ENCODE measurements at places on chromosomes 2 and 18. TPM values are rescaled to one million over a fixed set of nuclear protein-coding genes. Genes with fewer than 3 reads are reported as not detected.

DNA sequence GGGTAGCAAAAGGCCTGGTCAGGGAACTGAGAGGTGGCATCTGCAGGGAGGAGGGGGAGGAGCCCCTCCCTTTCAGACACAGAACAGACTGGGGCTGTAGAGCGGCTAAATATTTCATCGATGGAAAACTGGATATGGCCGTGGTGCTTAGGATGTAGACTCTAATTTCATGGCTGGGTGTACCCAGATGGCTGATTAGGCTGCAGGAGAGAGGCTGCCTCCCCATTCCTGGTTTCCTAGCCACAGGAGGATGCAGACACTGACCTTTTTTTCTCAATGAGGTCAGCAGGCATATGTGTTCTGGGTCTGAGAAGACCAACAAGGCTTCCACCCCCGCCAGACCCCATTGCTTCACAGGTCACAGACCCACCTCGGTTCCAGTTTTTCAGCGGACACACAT, 79.3 kb upstream of the STPG4 start:
- H3K36me3 ChIP-seq: no peaks in the 10 kb centered on the region
- H3K27me3 ChIP-seq: no peaks in the 10 kb centered on the region
- no peak for DNase-seq

CXCR1 gene
- not detected for total RNA-seq

- H3K36me3 ChIP-seq: no peaks in the 10 kb centered on the region
- no peak for DNase-seq
- no peak overlapping the region for H3K4me3 ChIP-seq
- no peak overlapping the region for H3K27ac ChIP-seq
- H3K4me1 ChIP-seq: no peaks in the 10 kb centered on the region
Measured at GRCh38 chr2:180819106-180819505, 161.3 kb upstream of the UBE2E3 start.

GRCh38 chr2:121266543-121267106, 18.4 kb downstream of the TFCP2L1 start:
- no peak for DNase-seq
- no peak overlapping the region for H3K4me3 ChIP-seq
- H3K36me3 ChIP-seq: no peaks in the 10 kb centered on the region
- H3K27ac ChIP-seq: no peak overlapping the region

- DNase-seq: no peak
- H3K4me1 ChIP-seq: no peaks in the 10 kb centered on the region
- no peaks in the 10 kb centered on the region for H3K36me3 ChIP-seq
- H3K27ac ChIP-seq: no peak overlapping the region
Measured at GRCh38 chr18:30969670-30970170, 72.8 kb downstream of the DSC3 start.

DNA sequence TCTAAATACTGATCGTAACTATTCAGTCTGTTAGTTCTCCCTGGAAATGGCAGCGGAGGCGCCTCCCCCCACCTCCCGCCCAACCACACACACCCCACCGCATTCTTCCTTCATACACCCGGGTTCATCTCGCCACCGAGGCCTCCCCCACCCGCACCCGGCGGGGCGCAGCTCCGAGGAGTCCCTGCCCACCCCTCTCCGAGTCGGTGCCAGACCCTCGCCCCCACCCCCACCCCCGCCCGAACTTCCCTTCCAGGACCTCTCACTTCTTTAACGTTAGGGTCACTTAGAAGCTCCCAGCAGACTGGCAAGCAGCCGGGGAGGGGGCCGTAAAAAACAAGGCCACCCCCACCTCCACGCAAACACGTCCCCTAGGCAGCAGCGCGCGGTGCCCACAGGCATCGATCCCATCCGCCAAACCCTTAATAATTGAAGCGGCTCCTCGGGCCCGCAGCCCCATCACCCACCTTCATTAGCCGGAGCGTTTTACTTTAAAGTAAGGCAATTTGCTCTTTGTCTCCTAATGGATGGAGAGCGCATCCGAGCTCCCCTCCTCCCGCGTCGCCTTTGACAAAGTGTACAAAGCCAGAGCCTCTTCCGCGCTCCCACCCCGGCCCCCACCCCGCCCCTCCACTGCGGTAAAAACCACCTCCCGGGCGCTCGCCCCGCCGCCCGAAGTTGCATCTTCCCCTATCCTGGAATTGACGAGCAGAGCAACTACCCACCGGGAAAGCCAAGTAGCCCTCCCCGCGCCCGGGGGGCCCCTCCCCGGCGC, 624 bp downstream of the ZNF516 start:
- no peak overlapping the region for H3K27ac ChIP-seq
- H3K27me3 ChIP-seq: peaks cover 61% of the 10 kb centered on the region
- peaks cover 33% of the 10 kb centered on the region for H3K4me1 ChIP-seq
- no peaks in the 10 kb centered on the region for H3K36me3 ChIP-seq
- DNase-seq: no peak

DNA sequence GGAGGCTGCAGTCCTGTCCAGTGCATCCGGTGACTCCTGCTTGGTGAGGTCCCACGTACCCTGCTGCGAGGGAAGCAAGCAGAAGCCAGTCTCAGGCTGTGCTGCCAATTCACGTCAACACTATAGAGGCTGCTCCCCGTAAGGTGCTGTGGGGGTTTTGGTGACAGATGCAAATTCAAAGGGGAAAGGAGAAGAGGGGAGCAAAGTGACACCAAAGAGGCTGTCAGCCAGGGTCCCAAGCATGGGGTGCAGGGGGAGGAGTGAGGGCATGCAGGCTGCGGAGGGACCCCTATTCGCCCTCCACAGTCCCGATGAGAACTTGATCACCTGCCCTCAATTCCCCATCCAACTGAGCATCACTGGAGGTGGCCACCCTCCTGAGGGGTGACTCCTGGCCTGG, 179.4 kb upstream of the HS6ST1 start:
- no peak overlapping the region for H3K4me3 ChIP-seq
- no peaks in the 10 kb centered on the region for H3K4me1 ChIP-seq
- no peak overlapping the region for H3K27ac ChIP-seq
- H3K36me3 ChIP-seq: no peaks in the 10 kb centered on the region
- H3K27me3 ChIP-seq: no peaks in the 10 kb centered on the region

DNA sequence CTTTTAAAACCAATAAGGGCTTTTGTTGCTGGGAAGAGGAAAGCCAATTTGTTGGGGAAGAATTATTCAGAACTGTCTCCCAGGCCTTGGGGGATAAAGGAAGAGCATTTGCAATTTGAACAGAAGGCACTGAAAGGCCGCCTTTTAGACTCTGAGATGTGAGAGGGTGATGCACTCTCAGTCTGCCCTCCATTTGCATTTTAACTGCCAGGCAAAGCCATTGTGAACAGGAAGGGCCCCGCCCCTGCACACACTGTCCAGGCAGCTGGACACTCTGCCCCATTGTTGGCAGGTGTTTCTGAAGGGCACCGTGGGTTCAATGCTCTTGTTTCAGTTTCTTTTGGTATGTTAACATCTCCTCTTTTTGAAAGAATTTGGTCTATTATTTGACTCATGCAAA, 169.5 kb upstream of the COPS8 start:
- H3K4me3 ChIP-seq: no peak overlapping the region
- DNase-seq: no peak
- no peak overlapping the region for H3K27ac ChIP-seq
- no peaks in the 10 kb centered on the region for H3K4me1 ChIP-seq

- H3K4me1 ChIP-seq: peaks cover 18% of the 10 kb centered on the region
- no peaks in the 10 kb centered on the region for H3K36me3 ChIP-seq
- H3K27ac ChIP-seq: no peak overlapping the region
- peaks cover 2% of the 10 kb centered on the region for H3K27me3 ChIP-seq
Measured at GRCh38 chr2:65605743-65606058, 173.3 kb upstream of the SPRED2 start.

MFF gene
- total RNA-seq: 74.1 TPM

DNA sequence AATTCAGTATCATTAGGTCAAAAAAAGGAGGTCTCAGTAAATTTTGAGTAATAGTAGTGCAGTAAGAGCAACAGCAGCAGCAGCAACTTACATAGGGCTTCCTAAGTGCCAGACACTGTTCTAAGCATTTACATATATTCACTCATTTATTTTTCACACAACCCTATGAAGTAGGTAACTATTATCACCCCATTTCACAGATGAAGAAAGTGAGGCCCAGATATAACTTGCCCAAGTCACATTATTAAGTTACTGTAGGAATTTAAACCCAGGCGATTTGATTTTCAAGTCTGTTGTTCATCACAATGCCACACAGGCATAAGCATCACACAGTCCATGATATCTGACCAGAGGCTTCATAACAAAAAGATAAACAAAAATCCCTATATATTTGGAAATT, 90.2 kb upstream of the DTNB start:
- H3K4me1 ChIP-seq: peaks cover 28% of the 10 kb centered on the region
- H3K36me3 ChIP-seq: peaks cover 44% of the 10 kb centered on the region
- DNase-seq: no peak
- no peaks in the 10 kb centered on the region for H3K27me3 ChIP-seq
- H3K4me3 ChIP-seq: no peak overlapping the region
- no peak overlapping the region for H3K27ac ChIP-seq

DNA sequence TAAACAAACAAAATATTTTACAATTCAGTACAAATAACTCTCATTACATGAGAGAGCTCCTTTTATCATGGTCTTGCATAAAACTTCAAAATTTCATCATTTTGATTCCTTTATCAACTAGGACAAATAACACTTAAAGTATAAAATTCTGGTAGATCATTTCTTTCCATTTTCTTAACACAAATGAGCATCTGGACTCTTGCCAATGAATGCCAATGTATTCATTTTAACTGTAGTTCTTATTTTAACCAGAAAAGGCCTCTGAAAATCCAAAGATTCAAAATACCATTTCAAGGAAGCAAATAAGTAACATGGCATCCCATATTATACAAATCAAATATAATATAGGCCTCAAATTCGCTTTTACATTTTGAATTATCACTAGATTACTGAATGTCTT, 13.8 kb upstream of the POU3F3 start:
- H3K4me1 ChIP-seq: peaks cover 4% of the 10 kb centered on the region
- H3K27me3 ChIP-seq: peaks cover 31% of the 10 kb centered on the region
- DNase-seq: no peak
- H3K27ac ChIP-seq: no peak overlapping the region

GRCh38 chr2:162257425-162257824, 14.2 kb upstream of the FAP start:
- no peak for DNase-seq
- peaks cover 11% of the 10 kb centered on the region for H3K4me1 ChIP-seq
- H3K27ac ChIP-seq: no peak overlapping the region
- H3K36me3 ChIP-seq: no peaks in the 10 kb centered on the region

GRCh38 chr2:141038341-141038740, 1092.5 kb downstream of the LRP1B start:
- no peak overlapping the region for H3K4me3 ChIP-seq
- H3K36me3 ChIP-seq: no peaks in the 10 kb centered on the region
- no peak overlapping the region for H3K27ac ChIP-seq
- no peak for DNase-seq

GRCh38 chr2:218129458-218130135, 3.8 kb downstream of the CXCR2 start:
- H3K27ac ChIP-seq: no peak overlapping the region
- H3K36me3 ChIP-seq: no peaks in the 10 kb centered on the region
- no peak overlapping the region for H3K4me3 ChIP-seq
- peaks cover 12% of the 10 kb centered on the region for H3K27me3 ChIP-seq
- peaks cover 9% of the 10 kb centered on the region for H3K4me1 ChIP-seq
- DNase-seq: no peak

DNA sequence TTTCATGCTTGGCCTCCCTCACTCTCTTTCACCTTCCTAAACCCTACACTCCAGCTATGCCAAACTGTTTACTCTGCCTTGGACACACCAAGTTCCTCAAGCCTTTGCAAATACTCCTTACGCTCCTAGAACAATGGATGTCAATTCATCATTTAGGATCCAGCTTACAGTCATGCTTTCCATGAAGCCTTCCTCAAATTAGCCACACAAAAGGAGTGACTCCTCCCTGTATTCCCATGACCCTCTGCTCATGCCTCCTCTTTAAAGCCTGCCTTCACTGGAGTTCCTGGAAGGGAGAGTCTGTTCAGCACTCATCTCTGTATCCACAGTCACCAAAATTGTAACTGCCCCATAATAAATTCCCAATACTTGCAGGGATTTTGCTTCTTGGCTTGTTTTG, 721 bp upstream of the EHD3 start:
- H3K27ac ChIP-seq: no peak overlapping the region
- H3K36me3 ChIP-seq: no peaks in the 10 kb centered on the region
- H3K27me3 ChIP-seq: peaks cover 6% of the 10 kb centered on the region
- H3K4me1 ChIP-seq: peaks cover 16% of the 10 kb centered on the region
- DNase-seq: no peak

DNA sequence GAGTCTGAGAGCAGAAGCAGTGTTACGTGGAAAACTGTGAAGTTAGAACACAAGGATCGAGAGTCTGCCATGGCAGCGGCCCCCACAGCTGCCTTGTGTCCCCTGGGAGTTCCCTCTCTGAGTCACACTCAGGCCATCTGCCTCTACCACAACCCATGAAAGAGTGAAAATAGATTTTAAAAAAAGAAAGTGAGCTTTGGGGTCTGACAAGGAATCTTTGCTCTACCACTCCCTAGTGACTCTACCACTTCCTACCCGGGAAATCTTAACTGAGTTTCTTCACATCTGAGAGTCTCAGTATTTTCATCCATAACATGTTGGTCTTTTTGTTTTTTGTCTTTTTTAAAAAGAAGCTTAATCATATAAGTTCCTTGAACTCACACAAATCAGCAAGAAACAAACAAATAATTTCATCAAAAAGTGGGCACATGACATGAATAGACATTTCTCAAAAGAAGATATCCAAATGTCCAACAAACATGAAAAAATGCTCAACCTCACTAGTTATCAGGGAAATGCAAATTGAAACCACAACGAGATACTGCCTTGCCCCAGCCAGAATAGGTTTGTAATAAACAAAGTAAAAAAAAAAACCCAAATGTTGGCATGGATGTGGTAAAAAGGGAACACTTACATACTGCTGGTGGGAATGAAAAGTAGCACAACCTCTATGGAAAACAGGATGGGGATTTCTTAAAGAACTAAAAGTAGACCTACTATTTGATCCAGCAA, 2.4 kb upstream of the MSGN1 start:
- H3K27ac ChIP-seq: no peak overlapping the region
- no peak overlapping the region for H3K4me3 ChIP-seq
- H3K4me1 ChIP-seq: no peaks in the 10 kb centered on the region
- peaks cover 10% of the 10 kb centered on the region for H3K27me3 ChIP-seq

DNA sequence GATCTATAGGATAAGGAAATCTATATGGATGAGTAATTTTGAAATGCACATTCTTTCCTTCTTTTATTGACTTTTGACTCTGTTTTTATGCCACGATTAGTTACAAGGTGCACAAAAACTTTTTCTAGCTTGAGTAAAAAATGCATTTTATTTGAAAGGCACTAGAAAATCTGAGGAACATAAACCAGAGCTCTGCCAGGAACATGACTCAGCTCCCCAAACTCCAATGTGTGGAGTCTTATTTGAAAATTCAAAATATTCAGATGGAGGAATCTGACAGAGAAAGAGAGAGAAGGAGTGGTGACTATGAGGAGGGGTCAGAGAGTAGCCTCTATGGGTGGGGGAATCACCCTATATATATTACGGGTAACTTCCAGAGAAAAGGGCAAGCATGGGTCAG, 231.0 kb downstream of the DCC start:
- H3K27me3 ChIP-seq: no peaks in the 10 kb centered on the region
- no peak overlapping the region for H3K4me3 ChIP-seq
- no peak overlapping the region for H3K27ac ChIP-seq
- DNase-seq: no peak
- H3K4me1 ChIP-seq: no peaks in the 10 kb centered on the region
- no peaks in the 10 kb centered on the region for H3K36me3 ChIP-seq

- H3K27me3 ChIP-seq: no peaks in the 10 kb centered on the region
- H3K27ac ChIP-seq: no peak overlapping the region
- H3K36me3 ChIP-seq: no peaks in the 10 kb centered on the region
- DNase-seq: no peak
Measured at GRCh38 chr2:61604433-61604832, 66.3 kb upstream of the XPO1 start.

GRCh38 chr2:162839419-162839818, 852 bp upstream of the KCNH7 start:
- H3K27me3 ChIP-seq: peaks cover 11% of the 10 kb centered on the region
- DNase-seq: no peak
- no peaks in the 10 kb centered on the region for H3K36me3 ChIP-seq
- H3K4me1 ChIP-seq: no peaks in the 10 kb centered on the region
- no peak overlapping the region for H3K4me3 ChIP-seq
